ENCODE measurements at places on chromosomes 4 and X.

- DNase-seq = no peak
These were observed 27.2 kb upstream of the SLC25A4 start for GRCh38 chr4:185115827-185116232.

DNA sequence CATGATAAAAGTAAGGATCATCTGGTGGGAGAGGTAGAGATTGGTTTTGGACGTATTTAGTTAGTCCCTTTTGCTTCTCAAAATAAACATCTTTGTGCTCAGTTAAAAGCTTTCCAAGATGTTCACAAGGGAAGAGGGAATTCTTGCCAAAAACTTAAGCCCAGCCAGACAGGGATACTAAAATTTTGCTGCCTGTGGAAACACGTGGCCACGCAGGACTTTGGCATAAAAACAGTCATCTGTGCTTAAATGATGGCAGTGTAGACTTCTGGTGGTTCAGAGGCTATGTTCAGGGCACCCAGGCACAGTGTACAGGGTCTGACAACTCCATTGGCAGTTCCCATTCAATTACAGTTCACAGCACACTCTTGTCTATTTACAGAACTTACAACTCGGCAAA lies 93.2 kb upstream of the JADE1 start:
- DNase-seq = no peak

DNA sequence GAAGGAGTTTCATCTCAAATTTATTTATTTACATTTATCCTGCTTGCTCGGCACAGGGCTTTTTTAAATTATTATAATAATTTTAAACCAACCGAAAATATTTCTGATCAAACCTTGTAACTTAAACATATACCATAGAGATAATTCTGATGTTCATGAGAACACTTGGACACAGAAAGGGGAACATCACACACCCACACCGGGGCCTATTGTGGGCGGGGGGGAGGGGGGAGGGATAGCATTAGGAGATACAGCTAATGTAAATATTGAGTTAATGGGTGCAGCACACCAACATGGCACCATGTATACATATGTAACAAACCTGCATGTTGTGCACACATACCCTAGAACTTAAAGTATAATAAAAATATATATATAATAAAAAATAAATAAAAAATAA lies 2.9 kb downstream of the ANXA5 start:
- DNase-seq = no peak

DNA sequence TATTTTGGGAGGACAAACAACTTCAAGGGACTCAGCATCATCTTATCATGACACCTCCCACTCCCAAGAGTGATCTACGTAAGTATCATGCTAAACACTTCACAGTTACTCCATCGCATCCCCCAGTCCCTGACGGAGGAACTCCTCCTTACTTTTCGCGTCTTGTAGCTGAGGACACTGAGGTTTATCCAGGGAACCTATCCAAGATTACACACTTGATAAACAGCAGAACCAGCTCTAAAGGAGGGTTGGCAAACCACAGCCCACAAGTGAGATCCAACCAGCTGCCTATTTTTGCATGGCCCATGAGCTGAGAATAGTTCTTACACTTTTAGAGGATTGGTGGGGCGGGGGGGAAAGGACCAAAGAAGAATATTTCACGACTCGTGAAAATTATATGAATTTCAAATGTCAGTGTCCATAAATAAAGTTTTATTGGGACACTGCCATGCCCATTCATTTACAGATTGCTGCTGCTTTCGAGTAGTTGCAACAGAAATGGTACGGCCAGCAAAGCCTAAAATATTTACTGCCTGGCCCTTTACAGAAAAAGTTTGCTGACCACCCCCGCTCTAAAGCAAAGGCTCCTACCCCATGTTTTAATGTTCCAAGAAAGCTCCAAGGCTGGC lies 47.8 kb downstream of the SEPSECS start:
- no peak for DNase-seq

- DNase-seq = no peak
These were observed 15.5 kb upstream of the CYLC1 start for GRCh38 chrX:83845397-83845796.

DNA sequence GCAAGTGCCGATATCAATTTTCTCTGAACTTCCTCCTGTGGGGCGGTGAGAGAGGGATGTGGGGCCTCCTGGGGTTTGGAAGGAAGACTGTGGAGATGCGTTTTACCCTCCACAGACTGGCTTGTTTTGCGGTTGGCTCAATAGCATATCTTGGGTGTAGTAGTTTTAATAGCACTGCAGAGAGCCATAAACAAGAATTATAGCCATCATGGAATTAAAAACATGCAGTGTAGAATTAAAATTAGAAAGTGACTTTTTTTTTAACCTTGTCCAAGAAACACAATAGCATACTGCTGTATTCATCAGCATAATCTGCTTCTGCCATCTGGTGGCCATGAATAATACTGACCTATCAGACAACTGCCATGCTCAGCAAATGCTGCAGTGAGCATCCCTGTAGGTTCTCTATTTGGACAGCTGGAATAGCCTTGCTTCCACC lies 47.3 kb upstream of the SCML1 start:
- no peak for DNase-seq

DNA sequence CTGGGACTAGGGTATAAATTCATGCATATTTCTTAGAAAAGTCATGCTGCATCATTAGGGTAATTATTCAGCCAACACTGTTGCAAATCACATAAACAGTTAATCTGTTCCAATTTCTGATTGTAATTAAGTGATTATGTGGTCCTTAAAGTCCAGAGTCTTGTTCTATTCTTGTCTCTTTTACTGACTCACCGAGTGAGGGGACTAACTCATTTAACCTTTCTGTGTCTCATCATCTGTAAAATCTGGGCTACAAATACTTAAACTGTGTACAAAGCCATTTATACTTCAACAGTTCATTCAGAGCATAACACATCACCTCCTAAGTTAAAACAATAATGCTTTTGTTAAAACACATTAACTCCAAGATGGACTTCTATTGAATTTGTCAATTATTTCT lies 65.4 kb upstream of the KLHL13 start:
- no peak for DNase-seq

DNA sequence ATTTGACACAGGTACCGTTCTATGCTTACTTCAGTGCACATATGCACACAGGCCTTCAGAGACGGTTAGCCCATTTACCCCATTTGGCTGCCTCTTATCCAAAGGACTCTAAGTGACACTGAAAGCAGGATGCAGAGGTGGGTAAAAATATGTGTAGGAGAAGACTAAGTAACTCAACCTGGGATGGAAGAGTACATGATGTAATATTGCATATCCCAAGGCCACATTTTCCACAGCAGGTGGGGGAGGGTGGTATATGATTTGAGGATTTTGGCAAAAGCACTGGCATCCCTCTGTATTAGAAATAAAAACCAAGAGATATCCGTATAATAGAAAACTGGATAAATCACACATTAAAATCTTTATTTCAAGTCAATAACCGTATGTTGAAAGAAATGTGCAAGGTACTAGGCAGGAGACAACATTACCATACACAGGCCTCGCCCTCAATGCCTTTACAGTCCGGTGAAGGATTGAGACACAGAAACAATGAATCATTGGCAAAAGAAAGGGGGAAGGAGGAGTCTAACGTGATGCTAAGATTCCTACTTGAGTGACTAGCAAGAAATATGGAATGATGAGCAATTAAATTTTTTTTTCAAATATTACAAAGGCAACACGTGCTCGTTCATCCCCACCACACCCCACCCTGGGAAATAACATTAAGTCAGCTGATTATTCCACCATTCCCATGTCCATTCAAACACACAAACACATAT lies 161.0 kb upstream of the RASGEF1B start:
- no peak for DNase-seq

DNA sequence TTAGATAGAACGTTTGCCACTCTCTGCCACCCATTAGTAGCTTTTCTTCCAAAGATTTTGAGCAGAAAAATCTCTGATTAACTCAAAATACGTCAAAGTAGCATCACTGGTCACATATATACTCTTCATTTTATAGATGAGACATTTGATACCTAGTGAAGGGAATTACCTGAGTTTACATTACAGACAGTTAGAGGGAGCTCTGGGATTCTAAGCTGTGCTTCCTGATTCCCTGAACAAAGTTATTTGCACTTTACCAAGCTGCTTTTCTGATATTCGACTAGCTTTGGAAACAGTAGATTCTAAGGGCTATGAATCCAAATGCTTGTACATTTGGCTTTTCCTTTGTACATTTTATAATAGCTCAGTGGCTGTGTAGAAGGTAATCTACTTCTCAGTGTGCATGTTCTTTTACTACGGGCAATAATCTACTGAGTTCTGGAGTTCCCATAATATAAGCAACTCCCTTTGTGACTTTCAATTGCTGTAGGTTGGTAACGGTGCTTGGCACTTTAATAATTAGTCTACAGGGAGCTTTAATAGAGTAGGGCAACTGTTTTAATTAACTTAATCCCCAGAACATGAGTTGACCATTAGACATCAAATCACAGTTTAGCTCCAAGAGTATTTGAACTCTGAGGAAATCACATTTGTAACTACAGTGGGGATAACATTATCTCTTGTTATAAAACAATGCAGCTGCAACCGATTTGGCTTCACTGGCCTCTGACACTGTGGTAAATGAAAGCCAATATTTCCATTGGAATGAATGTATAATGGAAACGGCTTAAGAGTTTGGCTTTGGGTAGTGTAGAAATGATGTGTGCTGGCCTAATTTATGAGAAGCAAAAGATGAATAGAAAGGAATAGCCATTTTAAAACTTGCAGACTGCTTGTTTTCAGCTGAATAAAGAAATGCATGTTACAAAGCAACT lies 1602.4 kb downstream of the STIM2 start:
- no peak for DNase-seq

DNA sequence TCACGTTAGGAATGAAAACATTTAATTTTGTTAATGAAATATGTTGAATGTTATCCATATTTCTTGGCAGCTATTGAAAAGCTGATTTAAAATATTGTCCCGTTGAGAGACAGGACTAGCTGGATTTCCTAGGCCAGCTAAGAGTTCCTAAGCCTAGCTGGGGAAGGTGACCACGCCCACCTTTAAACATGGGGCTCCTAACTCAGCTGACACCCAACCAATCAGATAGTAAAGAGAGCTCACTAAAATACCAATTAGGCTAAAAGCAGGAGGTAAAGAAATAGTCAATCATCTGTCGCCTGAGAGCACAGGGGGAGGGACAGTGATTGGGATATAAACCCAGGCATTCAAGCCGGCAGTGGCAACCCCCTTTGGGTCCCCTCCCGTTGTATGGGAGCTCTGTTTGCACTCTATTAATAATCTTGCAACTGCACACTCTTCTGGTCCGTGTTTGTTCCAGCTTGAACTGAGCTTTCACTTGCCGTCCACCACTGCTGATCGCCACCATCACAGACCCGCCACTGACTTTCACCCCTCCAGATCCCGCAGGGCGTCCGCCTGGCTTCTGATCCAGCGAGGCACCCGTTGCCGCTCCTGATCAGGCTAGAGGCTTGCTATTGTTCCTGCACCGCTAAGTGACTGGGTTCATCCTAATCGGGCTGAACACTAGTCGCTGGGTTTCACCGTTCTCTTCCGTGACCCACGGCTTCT lies 308.9 kb downstream of the GLUD2 start:
- no peak for DNase-seq

DNA sequence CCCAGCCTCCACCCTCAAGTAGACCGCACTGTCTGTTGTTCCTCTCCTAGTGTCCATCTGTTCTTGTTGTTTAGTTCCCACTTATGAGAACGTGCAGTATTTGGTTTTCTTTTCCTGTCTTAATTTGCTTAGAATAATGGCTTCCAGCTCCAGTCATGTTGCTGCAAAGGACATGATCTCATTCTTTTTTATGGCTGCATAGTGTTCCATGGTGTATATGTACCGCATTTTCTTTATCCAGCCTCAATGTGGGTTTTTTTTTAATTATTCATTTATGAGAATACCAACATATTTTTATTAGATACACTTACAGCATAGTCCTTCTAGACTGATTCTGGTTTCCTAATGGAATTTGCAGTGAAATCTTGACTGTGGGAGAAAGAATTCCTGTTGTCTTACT lies 1.3 kb downstream of the VMA21 start:
- DNase-seq = no peak

GRCh38 chr4:34039766-34040165 lies 2204.5 kb downstream of the ARAP2 start:
- DNase-seq = no peak

DNA sequence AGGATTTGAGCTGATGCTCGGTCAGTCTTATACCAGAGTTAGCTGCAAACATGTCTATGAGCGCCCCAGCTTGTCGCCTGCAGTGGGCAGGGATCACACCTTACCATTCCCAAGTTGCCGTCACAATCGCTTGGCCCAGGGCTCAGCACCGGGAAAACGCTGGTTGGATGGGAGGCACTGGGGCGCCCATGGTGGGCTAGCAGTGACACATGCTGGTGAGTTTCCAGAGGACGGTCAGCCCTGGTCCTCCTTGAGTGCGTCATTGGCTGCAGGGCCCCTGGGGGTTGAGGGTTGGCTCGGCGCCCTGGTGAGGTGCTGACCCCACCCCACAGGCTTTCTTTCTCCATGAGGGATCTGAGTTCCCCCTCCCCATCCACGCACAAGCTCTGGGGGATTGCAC lies 50.4 kb downstream of the SORCS2 start:
- DNase-seq = no peak

- no peak for DNase-seq
These were observed 41.7 kb upstream of the ABCG2 start for GRCh38 chr4:88200186-88200585.

- no peak for DNase-seq
These were observed 9.0 kb upstream of the KLHL2 start for GRCh38 chr4:165198329-165198728.

- DNase-seq = no peak
These were observed 69.7 kb upstream of the PGRMC2 start for GRCh38 chr4:128357286-128357685.

GRCh38 chr4:81960961-81961360 lies 412.8 kb downstream of the HNRNPD start:
- no peak for DNase-seq

- DNase-seq = no peak
These were observed 84.0 kb downstream of the RTL9 start for GRCh38 chrX:110442635-110443034.

GRCh38 chr4:188986271-188986689 lies 847.0 kb downstream of the TRIML1 start:
- DNase-seq = no peak

GRCh38 chr4:20430259-20430941 lies 178.7 kb downstream of the SLIT2 start:
- DNase-seq = no peak

- no peak for DNase-seq
These were observed 29.0 kb upstream of the UBE2K start for GRCh38 chr4:39668887-39669286.

DNA sequence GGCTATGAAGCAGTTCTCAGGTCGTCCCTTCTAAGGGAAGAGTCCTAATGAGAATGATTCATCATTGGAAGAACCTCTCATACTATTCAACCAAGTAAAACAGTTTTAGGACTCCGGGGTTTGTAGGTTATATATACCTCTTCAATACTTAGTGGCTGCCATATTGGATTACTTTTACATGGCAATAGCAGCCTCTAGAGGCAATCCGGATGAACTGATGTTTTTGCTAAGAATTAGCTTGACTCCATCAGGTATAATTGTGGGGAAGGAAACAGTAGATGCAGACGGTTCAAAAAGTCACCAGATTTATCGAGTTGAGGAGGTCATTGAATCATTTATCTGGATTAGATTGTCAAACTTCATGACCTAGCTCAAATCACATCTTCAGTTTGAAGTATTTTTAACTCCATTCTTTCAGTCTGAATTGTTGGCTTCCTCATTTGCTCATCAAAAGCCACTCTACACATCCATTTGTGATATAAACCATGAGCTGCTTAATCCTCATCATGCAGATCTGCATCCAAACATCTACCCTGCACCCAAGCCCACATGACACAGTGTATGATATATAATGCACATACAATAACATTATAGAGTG lies 28.4 kb downstream of the GUCY1B1 start:
- no peak for DNase-seq

GRCh38 chr4:107808572-107808971 lies 16.2 kb upstream of the SGMS2 start:
- no peak for DNase-seq

Measured in activated CD8-positive, alpha-beta memory T cell treated with anti-CD3 and anti-CD28 coated beads for 1 hour (primary cell).